Substantia nigra (tissue), 51 donors: ENCODE measurements at places on chromosomes 3 and 15.

GRCh38 chr3:112096176-112096575, 10.0 kb downstream of the C3orf52 start:
- no peak for DNase-seq

GRCh38 chr15:88624971-88625490, 3.9 kb downstream of the AEN start:
- DNase-seq: no peak

GRCh38 chr15:88622605-88622975, 1.4 kb downstream of the AEN start:
- DNase-seq: no peak

GRCh38 chr3:115239717-115240116, 92.6 kb upstream of the ZBTB20 start:
- no peak for DNase-seq

GRCh38 chr3:193978486-193978885, 157.5 kb upstream of the HES1 start:
- no peak for DNase-seq

GRCh38 chr3:25768851-25769250, 14.4 kb downstream of the NGLY1 start:
- DNase-seq: no peak

GRCh38 chr3:112047264-112047663, 12.7 kb downstream of the TMPRSS7 start:
- no peak for DNase-seq

- no peak for DNase-seq
Observed at GRCh38 chr3:171186817-171187500, 160.4 kb upstream of the SLC2A2 start.

DNA sequence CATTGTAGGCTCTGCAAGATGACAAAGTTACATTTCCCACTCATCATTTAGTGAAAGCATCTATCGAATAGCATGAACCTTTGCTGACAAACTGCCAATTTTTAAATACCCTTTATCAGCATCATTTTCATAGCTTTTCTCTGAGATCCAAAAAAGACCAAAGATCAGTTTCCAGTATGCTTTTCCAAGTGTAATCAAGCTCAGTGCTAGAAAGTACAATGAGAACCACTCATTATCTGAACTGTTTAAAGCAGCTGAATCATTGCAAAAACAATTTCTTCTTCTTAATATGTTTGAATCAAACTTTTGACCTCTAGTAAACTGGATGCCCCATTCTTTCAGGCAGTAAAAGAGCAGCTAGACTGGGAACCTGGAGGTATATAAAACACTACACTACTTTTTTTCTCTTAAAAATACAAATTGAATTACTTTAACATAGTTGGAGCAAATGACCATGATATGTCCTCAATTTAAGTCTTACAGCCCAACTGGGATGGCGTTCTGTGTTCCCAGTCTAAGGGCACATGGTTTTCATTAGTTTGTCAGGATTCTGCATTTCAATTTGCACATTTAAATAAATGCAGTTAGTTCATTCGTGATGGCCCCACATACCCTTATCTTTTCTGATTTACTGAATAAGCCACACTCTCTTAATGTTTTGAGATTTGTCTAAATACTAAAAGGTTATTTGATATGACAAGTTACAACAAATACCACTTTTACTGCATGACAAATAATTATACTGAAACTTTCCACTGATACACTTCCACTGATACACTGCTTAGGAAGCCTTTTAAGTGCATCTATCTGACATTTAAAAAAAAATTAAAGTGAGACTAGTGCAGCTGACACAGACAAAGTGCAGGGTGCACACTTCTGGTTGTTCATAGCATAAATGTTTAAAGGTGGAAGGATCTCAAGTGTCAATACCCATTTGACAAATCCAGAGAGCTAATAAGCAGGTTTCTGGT, 146.0 kb upstream of the FRMD4B start:
- no peak for DNase-seq

DNA sequence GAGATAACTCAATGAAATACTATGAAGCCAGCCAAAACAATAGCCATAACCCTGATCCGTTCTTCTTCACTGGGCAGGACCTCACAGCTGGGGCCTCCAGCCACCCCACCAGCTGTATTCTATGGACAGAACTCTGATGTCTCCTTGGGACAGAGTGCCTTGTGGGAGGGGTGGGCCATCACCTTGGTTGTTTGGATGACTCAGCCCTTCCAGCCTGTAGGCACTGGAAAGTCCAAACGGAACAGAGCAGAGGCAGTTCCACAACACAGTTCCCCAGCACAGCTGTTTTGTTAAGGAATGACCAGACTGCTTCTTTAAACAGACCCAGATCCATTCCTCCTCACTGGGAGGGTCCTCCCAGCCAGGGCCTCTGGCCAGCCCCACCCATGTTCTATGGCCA, 31.9 kb upstream of the ZBED2 start:
- no peak for DNase-seq

DNA sequence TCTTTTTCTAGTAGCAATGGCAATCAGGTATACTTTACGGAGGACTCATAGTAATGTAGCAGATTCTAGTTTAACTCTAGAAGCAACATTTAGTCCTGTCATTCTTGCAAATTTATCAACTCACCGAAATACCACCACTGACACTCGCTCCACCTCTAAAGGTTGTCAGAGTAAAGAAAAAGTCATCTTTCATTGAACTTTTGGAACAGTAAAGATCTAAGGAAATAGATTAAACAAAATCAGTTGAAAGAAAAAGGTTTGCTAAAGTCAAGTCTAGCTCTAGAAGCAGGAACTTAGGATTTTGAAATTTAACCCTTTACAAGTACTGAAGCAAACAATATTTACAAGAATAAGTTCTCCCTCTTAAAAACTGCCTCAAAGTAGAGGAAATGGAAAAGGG, 8.7 kb downstream of the ATP8B4 start:
- DNase-seq: no peak

DNA sequence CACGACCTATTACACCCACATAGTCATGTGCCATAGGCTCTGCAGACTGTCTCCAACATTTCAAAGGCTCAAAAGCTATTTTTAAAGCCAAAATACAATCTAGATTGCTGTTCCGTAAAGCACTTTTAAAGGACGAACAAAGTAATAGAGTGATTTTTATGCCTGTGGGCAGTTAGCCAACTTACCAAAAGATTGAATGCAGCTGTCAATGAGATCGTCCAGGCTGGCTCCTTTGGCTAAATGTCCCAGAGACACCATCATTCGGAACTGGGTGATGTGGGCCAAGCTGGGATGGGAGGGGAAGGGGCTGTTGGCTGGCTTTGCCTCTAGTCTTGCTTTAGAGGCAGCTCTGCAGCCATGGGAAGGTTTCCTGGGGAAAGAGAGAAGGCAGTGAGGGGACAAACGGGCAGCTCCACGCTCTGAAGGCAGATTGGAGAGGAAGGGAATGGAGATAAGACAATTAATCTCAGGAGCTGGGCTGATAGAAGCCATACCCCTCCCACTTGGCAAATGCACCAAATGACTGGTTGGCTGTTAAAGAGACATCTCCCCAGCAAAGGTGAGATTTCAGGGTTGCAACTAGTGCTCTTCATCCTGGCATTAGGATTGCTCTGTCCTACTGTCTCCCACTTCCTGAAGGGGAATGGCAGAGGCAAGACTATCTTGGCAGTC, 4.8 kb downstream of the RASGRP1 start:
- DNase-seq: no peak

GRCh38 chr3:125006291-125006731, 49.5 kb downstream of the HEG1 start:
- DNase-seq: no peak

- no peak for DNase-seq
Observed at GRCh38 chr15:61301701-61302100, 72.6 kb upstream of the RORA start.

GRCh38 chr3:15382405-15382923, 44.9 kb downstream of the METTL6 start:
- no peak for DNase-seq

GRCh38 chr3:42266085-42266484, at the start of gene CCK:
Gene CCK (minus strand): TSS chr3:42266185. CDS start chr3:42263630, 2,555 bp downstream.
- DNase-seq: no peak

- no peak for DNase-seq
Observed at GRCh38 chr3:13666781-13667709, 118.1 kb downstream of the FBLN2 start.

DNA sequence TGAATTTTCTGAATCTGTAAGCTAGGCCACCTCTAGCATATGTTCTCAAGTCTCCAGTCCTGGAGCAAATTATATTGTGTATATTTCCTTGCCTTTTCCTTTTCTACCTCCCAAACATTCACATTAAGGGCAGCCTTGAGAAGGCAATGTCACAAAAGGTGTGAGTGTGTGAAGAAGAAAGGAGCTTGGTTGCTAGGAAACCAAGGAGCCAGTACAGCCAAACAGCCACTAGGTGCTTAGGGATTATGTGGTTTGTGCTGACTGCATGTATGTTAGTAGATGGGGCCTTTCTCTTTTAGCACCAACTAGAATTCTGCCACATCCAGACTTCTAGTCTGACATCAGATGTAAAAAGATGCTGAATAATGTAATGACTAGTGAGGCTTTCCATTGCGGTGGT, 118.8 kb upstream of the DAZL start:
- no peak for DNase-seq
